Activated T-helper 2 cell treated with anti-CD3 and anti-CD28 coated beads, Interferon-gamma antibody, Interleukin-2, Interleukin-4, amounts not matched to agents 10 μg/mL and 5 μg/mL and 100 μg/mL, durations not matched to agents 14 hours and 24 hours and 36 hours (primary cell): ENCODE measurements at places on chromosomes 1 and 21. TPM values are rescaled to one million over a fixed set of nuclear protein-coding genes. Genes with fewer than 3 reads are reported as not detected.

C1orf87 gene
- not detected in 2 replicates for total RNA-seq

PRAMEF14 gene
- not detected in 2 replicates for total RNA-seq

CD164L2 gene
- not detected in 2 replicates for total RNA-seq

OR2L3 gene
- total RNA-seq = not detected in 2 replicates

LCE6A gene
- total RNA-seq = not detected in 2 replicates

SIPA1L2 gene
- total RNA-seq = 3.4 and 3.7 TPM in 2 replicates

CELSR2 gene
- total RNA-seq = 3.8 and 4.3 TPM in 2 replicates

ACTL8 gene
- not detected in 2 replicates for total RNA-seq

SLC35F3 gene
- 2.5 and 2.8 TPM in 2 replicates for total RNA-seq

SLC2A5 gene
- total RNA-seq = not detected in 2 replicates

BRDT gene
- total RNA-seq = not detected in 2 replicates

USP1 gene
- total RNA-seq = 68.0 and 69.8 TPM in 2 replicates
